ENCODE measurements at places on chromosomes 6 and 20. TPM values are rescaled to one million over a fixed set of nuclear protein-coding genes. Genes with fewer than 3 reads are reported as not detected.

DNA sequence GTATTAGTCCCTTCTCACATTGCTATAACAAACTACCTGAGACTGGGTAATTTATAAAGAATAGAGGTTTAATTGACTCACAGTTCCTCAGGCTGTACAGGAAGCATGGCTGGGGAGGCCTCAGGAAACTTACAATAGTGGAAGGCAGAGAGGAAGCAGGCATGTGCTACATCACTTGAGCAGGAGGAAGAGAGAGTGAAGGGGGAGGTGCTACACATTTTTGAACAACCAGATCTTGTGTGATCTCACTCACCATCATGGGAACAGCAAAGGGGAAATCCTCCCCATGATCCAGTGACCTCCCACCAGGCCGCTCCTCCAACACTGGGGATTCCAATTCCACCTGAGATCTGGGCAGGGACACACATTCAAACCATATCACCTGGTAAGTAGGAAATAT, 630.6 kb downstream of the QKI start:
- H3K4me3 ChIP-seq, result no peak overlapping the region
- no peaks in the 10 kb centered on the region for H3K4me1 ChIP-seq
- no peak overlapping the region for H3K27ac ChIP-seq
- H3K27me3 ChIP-seq, result no peaks in the 10 kb centered on the region
- DNase-seq, result no peak

DNA sequence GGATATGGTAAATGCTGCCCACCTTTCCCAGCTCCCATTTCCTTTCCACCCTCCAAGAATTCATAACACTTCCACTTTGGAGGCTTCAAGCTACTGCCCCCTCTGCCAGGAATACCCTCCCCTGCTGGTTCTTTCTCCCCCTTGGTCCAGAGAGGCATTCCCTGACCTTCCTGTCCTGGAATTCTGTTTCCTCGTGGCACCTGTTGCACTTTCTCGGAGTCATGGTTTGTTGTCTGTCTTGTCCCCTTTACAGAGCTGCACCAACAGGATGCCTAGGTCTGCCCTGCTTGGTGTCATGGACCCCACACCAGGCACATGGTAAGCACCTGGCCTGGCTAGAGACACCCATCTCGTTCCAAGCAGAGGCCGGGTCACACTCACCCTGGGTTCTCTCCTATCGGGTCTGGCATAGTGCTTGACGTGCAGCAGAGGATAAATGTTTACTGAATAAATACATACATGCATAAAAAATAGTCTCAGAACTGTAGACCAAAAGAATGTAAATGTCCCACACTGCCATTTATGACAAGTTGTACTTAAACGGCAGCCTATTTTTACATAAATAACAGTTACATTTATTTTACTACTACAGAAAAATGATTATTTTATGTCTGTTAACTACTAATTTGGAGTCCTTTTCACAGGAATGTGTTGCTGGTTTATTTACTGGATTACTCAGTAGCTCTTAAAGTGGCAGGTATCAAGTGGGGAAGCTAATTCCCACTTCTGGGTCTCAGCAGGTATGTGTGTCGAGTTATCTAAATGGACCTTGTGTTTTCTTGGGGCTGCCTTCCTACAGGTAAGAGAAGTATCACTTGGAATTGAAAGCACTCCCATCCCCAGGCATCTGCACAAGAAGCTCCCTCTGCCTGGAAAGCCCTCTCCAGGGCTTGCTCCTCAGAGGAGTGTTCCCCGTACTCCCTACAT, 69.3 kb downstream of the KIF13A start:
- H3K27me3 ChIP-seq, result no peaks in the 10 kb centered on the region
- no peak overlapping the region for H3K27ac ChIP-seq
- peaks cover 2% of the 10 kb centered on the region for H3K36me3 ChIP-seq

DNA sequence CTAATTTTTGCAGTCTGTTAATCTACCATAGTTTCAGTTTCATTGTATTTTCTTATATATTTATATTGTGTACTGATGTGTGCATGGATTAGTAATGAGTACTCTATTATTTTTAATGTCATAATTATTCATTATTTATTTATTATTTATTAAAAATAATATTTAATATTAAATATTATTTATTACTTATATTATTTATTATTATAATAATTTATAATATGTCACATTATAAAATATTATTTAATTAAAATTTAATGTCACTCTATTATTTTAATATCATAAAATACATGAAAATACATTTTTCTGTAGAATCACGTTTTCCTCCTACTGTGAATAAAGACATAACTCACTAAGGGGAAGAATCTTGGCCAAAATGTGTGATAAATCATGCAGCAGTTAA, 30.5 kb downstream of the POM121L2 start:
- peaks cover 74% of the 10 kb centered on the region for H3K27me3 ChIP-seq
- H3K36me3 ChIP-seq, result no peaks in the 10 kb centered on the region
- H3K4me3 ChIP-seq, result no peak overlapping the region
- no peak for DNase-seq
- H3K4me1 ChIP-seq, result peaks cover 6% of the 10 kb centered on the region

GRCh38 chr6:35024551-35025054, 116.5 kb downstream of the TCP11 start:
- H3K4me3 ChIP-seq, result no peak overlapping the region
- H3K27me3 ChIP-seq, result no peaks in the 10 kb centered on the region
- peaks cover 41% of the 10 kb centered on the region for H3K4me1 ChIP-seq
- peak overlapping the region; percentile 88 for H3K27ac ChIP-seq
- H3K36me3 ChIP-seq, result peaks cover 25% of the 10 kb centered on the region

DNA sequence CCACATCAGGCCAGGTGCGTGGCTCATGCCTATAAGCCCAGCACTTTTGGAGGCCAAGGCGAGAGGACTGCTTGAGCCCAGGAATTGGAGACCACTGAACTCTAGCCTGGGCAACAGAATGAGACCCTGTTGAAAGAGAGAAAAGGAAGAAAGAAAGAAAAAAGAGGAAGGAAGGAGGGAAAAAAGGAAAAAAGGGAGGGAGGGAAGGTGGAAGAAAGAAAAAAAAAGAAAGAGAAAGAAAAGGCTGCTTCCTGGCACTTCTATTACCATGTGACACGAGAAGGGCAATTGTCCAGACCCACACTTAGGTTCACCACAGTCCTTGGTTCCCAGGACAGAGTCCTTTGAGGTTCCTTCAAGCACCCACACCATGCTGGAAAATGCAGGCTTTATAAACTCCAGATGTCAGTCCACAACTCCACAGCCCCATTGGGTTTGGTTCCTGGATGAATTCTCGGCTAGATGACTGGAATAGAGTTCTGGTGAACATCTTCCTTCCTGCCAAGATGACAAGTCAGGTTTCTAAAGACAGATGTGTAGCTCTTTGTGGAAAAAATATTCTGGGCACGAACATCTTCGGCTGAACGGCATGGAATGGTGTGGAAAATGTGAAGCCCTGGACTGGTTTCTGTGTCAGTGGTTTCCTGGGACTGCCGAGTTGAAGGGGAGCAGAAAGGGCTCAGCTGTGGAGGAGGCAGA, 32.5 kb downstream of the NT5E start:
- peak; percentile 85 for DNase-seq
- H3K27me3 ChIP-seq, result no peaks in the 10 kb centered on the region
- peak overlapping the region; percentile 73 for H3K27ac ChIP-seq
- H3K4me3 ChIP-seq, result no peak overlapping the region
- H3K4me1 ChIP-seq, result peaks cover 17% of the 10 kb centered on the region
- H3K36me3 ChIP-seq, result peaks cover 9% of the 10 kb centered on the region

DNA sequence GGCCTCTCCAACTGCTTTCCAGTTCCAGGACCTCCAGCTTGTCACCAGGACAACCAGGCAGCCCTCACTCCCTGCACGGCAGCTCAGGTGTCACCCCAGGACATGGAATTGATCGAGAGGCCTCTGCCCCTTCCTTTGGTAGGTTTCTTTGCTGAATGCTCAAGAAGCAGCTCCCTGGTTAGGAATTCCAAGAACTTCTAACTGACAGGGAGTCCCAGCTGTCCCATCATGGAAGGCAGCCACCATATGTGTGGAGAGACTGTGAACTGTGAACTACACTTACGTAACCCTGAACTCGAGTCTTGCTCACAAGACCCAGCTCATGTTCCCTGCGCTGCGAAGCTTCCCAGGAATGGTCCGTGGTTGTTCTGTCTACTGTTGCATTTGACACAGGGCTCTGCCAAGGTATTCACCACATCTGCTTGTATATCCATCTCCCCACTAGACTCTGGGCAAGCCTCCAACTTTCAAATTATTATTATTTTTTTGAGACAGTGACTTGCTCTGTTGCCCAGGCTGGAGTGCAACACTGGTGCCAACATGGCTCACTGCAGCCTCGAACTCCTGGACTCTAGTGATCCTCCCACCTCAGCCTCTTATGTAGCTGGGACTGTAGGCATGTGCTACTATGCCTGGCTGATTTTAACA, 35.7 kb downstream of the MGME1 start:
- H3K27ac ChIP-seq, result peak overlapping the region; percentile 39
- H3K36me3 ChIP-seq, result no peaks in the 10 kb centered on the region
- peak; percentile 73 for DNase-seq
- H3K4me3 ChIP-seq, result no peak overlapping the region
- H3K27me3 ChIP-seq, result no peaks in the 10 kb centered on the region

- no peaks in the 10 kb centered on the region for H3K4me1 ChIP-seq
- H3K4me3 ChIP-seq, result no peak overlapping the region
- no peak overlapping the region for H3K27ac ChIP-seq
- no peaks in the 10 kb centered on the region for H3K27me3 ChIP-seq
- no peak for DNase-seq
These were observed 473.5 kb downstream of the UTRN start for GRCh38 chr6:144758602-144759001.

GRCh38 chr6:134457941-134458340, 140.0 kb upstream of the SGK1 start:
- no peaks in the 10 kb centered on the region for H3K27me3 ChIP-seq
- no peaks in the 10 kb centered on the region for H3K4me1 ChIP-seq
- no peak overlapping the region for H3K4me3 ChIP-seq
- no peaks in the 10 kb centered on the region for H3K36me3 ChIP-seq
- DNase-seq, result no peak

GRCh38 chr6:165298402-165298801, 11.0 kb downstream of the C6orf118 start:
- no peaks in the 10 kb centered on the region for H3K4me1 ChIP-seq
- H3K27me3 ChIP-seq, result no peaks in the 10 kb centered on the region
- H3K36me3 ChIP-seq, result no peaks in the 10 kb centered on the region
- H3K4me3 ChIP-seq, result no peak overlapping the region
- H3K27ac ChIP-seq, result no peak overlapping the region

- H3K36me3 ChIP-seq, result peaks cover 6% of the 10 kb centered on the region
- DNase-seq, result peak; percentile 94
- H3K27me3 ChIP-seq, result no peaks in the 10 kb centered on the region
- H3K4me3 ChIP-seq, result no peak overlapping the region
- peaks cover 17% of the 10 kb centered on the region for H3K4me1 ChIP-seq
These were observed 79.8 kb downstream of the NFATC2 start for GRCh38 chr20:51462566-51463276.

DNA sequence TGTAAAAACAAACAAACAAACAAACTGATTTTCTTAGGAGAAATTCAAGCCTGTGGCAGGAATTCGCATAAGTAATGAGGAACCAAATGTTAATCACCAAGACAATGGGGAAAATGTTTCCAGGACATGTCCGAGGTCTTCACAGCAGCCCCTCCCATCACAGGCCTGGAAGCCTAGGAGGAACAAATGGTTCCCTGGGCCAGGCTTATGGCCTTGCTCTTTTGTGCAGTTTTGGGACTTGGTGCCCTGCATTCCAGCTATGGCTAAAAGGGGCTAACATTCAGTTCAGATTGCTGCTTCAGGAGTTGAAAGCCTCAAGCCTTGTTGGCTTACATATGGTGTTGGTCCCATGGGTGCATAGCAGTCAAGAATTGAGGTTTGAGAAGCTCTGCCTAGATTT, 1372.7 kb upstream of the CITED2 start:
- H3K36me3 ChIP-seq, result no peaks in the 10 kb centered on the region
- no peak overlapping the region for H3K27ac ChIP-seq
- no peak overlapping the region for H3K4me3 ChIP-seq
- H3K4me1 ChIP-seq, result no peaks in the 10 kb centered on the region

DNA sequence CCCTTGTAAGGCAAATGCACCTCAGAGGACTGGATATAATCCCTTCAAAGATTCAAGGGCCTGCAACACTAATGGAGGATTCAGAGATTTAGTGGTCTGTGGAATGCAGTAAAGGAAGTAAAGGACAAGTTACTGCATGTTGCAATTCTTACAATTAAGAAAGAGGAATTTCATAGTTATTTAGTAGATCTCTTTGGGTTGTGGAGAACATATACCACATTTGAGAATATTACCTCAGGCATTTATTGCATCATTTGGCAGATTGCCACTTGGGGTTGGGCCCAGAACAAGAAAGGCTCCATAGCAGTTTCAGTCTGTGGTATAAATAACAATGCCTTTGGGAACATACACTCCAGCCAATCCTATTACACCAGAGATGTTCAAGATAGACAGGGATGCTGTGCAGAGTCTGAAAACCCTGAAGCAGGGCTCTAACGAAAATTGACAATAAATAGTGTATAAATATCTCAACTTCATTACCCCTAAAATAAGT, 20.9 kb upstream of the EPM2A start:
- H3K36me3 ChIP-seq, result no peaks in the 10 kb centered on the region
- no peak overlapping the region for H3K4me3 ChIP-seq
- no peak overlapping the region for H3K27ac ChIP-seq
- H3K27me3 ChIP-seq, result no peaks in the 10 kb centered on the region
- no peaks in the 10 kb centered on the region for H3K4me1 ChIP-seq

DNA sequence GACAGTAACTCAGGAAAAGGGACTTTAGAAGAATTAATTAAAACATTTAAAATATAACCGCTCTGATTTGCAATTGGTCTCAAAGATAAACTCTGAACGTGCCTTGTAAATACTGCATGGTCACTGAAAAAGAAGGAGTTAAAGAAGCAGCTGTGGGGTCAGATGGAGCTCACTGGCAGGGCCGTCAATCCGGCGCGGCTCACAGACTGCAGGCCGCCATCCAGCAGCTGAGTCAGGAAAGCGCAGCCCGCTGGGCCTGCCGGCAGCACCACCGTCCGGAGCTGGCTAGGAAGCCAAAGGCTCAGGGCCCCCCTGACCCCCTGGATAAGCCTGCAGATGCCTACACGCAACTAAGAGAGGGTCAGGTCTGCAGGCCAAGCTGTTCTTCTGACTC, 54.2 kb upstream of the FRMD1 start:
- peaks cover 10% of the 10 kb centered on the region for H3K27me3 ChIP-seq
- H3K4me3 ChIP-seq, result peak overlapping the region; percentile 19
- peaks cover 36% of the 10 kb centered on the region for H3K4me1 ChIP-seq
- H3K36me3 ChIP-seq, result no peaks in the 10 kb centered on the region
- peak; percentile 91 for DNase-seq

PPP1R3G gene
- total RNA-seq, result 2.6 TPM

MEI4 gene
- under 0.01 TPM for total RNA-seq

PNPLA1 gene
- not detected for total RNA-seq

FKBP1C gene
- 0.13 TPM for total RNA-seq

MUCL3 gene
- not detected for total RNA-seq

CGAS gene
- total RNA-seq, result 5.2 TPM

Data from muscle of leg (tissue), 16 donors.